Epithelial cell of proximal tubule (primary cell): ENCODE measurements at places on chromosomes 7 and 10.

DNA sequence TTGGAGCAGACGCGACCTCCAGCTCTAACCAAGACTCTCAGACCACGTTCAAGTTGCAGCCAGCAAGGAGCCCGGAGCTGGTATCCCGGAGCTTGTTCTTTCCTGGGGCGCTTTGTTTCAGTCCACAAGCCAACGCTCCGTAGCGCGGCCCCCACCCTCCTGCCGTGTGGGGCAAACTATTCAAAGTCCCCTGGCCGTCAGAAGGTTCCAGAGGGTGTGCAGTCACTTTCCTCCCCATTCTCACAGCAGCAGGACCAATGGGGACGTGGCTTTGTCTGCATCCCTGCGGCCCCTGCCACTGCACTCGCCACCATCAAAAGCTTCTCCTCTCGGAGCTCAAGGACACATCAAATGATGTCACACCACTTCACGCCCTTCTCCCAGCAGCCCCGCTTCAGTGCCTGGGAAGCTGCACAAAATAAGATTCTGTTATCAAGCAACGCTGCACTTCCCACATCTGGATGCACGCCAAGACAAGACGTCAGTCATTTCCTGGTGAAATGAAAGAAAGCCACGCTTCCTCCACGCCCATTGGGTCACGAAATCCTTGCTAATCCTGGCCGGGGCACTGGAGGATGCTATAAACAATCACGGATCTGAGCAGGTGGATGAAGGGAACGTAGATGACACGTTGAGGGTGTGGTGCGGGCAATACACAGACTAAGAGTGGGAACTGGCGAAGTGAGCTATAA, 348.2 kb downstream of the PTPRN2 start:
- no peak for DNase-seq

DNA sequence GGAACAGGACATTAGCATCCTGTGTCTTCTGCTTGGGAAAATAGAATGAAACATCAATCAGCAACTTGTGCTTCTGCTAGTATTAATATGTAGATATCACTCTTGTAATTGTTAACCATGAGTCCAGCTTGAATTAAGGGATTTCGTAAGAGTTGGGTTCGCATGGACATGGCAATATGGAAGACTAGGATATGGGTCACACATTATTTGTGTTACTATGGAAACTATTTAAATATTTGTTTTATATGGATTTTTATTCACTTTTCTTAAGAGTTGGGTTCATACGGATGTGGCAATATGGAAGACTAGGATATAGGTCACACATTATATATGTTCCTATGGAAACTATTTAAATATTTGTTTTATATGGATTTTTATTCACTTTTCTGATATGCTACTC, 24.5 kb downstream of the TNPO3 start:
- DNase-seq, result no peak

DNA sequence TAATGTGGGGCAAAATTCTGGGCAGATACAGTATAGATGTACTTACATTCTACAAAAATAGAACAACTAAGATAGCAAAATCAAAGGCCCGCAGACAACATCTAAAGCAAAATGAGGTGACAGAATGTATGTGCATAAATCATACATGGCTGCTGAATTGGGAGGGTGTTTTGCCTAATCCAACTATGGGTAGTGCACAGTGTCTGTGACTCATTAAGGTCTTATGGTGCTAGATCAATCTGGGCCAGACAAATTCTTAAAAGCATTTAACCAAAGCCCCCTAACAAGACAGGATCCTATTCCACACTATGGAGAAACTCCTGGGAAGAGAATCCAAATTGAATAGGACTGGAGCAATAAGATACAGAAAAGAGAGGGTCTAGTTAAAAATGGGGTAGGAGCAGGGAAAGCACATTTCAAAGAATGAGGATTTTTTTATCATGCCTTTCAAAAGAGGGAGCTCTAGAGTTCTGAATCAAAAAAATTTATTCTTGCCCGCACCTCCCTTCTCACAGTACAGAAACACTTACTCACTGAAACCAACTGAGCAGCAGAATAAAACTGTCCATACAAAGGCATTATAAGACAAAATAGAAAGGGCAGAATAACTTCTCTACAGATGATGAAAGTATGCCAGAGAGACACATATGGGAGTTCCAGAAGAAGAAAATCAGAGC, 181.3 kb downstream of the RNLS start:
- no peak for DNase-seq

DNA sequence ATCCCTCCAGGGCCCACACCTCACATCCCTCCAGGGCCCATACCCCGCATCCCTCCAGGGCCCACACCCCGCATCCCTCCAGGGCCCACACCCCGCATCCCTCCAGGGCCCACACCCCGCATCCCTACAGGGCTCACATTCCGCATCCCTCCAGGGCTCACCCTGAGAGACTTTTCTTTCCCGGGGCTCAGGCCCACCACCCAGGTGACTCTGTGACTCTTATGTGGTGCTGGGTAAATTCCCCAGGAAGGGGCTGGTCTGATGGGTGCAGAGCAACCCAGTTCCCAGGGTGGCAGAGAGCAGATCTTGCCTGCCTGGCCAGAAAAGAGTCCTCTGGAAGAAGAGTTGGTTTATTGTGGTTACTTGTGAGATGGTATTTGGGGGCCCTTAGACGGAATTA, 290.7 kb downstream of the TCERG1L start:
- no peak for DNase-seq

- no peak for DNase-seq
Measured at GRCh38 chr10:88922041-88922440, 30.5 kb downstream of the ACTA2 start.

DNA sequence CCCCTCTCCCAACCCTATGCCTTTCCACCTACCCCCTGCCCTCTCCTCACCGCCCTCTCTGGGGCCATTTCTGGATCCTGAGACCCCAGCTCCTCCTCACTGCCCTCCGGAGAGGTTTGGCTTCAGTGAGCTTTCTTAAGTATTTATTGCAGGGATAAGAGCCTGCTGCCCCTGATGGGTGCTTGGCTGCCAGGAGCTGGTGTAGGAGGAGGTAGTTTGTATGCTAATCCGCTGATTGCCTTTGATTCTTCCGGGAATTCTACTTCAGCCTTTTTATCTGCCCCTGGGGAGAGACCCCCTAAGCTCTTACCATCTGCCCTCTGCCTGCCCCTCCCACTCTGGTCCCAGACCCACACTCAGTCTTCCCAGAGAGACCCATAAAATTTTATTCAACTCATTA, 263.5 kb upstream of the PODXL start:
- DNase-seq, result no peak
